ENCODE measurements at places on chromosomes 2 and 18.

DNA sequence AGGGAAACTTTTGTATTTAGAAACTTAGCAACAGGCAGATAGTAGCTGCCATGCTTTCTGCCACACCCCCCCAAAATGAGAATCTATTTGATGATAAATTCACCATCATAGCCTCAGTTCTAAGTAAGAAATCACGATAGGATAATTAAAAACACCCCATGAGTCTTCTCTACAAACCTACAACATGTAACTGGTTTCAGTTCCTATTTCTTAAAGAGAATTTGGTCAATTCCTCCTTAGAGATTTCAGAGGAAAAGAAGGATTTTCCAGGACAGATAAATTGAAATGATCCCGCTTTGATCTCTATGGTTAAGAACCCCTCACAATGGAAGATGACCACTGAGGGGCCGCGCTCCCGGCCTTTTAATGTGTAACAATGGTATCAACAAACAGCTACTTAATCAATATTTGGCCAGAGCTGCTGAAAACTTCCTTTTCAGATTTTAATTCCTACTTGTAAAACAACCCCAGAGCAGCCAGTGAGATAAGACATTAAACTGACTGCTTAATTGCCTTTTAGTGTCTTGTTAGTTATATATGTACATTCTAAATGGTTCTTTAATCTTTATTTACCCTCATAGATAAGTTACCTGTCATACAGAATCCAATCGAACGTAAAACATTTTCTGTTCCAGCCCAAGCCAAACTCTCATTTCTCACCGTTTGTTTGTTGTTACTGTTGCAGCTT lies 10.1 kb downstream of the PAX3 start:
- no peak for DNase-seq

DNA sequence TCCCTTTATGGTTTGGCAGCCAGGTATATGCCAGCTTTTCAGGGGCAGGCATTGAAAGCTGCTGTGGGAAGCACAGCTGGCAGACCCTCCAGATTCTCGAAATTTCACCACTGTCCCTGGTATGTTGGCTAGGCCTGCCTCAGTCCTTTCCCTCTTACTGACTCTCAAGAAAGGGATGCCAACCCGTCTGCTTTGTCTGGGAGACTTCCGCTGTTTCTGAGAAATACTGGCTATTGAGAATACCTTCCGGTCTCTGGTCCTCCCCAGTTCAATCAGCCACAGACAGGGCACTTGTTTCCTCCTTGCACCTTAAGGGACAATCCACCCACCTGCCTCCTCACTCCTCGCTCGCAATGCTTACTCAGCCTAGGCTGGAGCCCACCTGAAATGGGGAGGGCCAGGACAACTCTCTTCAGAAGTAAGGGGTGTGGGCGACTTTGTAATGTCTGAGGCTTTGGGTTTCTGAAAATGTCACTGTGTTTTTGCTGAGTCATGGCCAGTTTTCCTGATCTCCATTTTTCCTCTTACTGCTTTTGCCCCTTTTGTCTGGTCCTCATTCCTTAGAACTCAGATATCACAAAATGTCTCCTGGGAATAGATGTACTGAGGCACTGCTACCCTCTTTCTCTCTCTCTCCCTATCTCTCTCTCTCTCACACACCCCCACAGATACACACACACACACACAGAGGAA lies 571.1 kb downstream of the TNS1 start:
- no peak for DNase-seq

DNA sequence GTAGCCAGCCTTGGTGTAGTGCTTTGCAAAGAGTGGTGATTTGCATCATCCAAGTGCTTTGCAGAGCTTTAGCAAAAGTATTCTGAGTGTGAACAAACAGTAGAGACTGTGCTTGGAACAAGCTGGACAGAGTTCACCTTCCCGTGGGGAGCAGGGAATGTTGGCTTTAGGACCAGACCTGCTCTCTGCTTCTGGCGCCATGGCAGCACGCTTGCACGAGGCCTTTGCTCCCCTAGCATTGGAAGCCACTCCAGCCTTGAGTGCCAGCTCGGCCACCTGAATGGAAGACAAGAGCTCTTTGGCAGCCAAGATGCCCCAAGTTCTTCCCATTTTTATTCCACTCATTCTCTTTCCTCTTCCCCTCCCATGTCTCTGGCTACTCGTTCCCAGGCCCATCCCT lies 250.8 kb upstream of the OSR1 start:
- no peak for DNase-seq

GRCh38 chr2:97965116-97965515 lies 30.6 kb downstream of the TMEM131 start:
- no peak for DNase-seq

DNA sequence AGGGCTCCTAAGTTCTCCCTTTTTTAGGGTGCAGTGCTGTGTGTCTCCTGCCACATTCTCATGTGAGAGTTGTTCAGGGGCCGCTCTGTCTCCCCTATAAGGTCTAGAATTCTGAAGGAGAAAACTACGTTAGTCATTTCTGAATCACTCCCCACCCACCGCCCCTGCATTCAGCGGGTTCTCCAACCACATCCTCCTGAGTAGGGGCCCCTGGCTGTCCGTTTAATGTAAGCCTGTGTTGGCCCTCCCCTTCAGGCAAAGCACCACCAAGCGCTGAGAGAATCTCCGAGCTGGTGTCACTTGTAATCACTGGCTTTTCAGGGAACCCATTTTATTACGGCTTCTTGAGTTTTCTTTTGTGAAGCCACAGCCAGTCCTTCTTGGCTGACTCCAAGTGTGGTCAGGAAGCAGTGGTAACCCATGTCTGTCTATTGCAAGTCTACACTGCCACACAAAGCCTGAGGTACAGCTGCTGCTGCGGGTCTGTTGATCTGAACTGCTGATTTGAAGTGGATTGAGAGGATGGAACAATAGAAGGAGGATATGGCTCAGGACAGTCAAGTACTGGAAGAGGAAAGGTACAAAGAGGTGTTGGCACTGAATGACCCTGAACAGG lies 16.9 kb downstream of the LCT start:
- DNase-seq, result peak; percentile 23

GRCh38 chr2:95345081-95345562 lies 48.0 kb downstream of the KCNIP3 start:
- peak; percentile 1 for DNase-seq

DNA sequence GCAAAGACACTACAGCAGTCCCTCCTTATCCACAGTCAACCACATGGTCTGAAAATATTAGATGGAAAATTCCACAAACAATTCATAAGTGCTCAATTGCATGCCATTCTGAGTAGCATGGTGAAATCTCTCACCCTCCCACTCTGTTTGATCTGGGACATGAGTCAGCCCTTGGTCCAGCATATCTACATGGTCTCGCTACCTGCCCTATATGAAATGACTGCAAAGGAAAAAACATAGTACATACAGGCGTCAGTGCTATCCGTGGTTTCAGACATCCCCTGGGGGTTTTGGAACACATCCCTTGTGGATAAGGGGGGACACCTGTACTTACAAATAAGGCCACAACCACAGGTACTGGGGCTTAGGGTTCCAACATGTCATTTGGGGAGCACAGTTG lies 73.7 kb downstream of the CABLES1 start:
- DNase-seq, result no peak

GRCh38 chr2:239816576-239817467 lies 208.3 kb downstream of the NDUFA10 start:
- DNase-seq, result no peak

DNA sequence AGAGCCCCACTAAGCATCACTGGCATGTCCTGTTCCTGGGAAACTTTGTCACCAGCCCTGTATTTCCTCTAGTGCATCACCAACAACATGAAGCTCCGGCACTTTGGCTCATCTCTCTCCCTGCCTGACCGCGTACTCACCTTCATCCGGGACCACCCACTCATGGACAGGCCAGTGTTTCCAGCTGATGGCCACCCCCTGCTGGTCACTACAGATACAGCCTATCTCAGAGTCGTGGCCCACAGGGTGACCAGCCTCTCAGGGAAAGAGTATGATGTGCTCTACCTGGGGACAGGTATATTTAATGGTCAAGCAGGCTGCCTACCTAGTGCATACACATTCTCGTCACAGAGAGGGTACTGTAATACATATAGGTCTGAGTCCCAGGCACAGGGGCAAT lies 21.0 kb downstream of the SEMA4F start:
- DNase-seq, result no peak

DNA sequence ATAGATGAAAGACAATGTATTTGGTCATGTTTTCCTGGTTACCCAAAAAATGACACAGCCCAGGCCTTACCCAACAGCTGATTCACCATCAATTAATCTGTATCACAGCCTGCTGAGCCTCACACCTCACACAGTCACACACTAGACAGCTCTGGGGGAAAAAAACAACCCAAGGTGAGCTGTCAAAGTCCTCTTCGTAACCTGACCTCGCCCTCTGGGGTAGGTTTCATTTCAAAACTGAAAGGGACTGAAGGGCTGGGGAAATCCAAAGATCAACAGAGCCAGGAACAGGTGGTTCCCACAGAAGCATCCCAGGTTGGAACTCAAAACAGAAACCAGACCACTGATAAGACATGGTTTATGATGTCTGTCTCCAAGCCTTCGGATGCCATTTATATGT lies 18.2 kb upstream of the PCBP1 start:
- DNase-seq, result peak; percentile 67

GRCh38 chr2:158297120-158297519 lies 159.4 kb downstream of the CCDC148 start:
- DNase-seq, result no peak

- peak; percentile 82 for DNase-seq
Observed at GRCh38 chr2:110804915-110805314, 72.5 kb downstream of the ACOXL start.

DNA sequence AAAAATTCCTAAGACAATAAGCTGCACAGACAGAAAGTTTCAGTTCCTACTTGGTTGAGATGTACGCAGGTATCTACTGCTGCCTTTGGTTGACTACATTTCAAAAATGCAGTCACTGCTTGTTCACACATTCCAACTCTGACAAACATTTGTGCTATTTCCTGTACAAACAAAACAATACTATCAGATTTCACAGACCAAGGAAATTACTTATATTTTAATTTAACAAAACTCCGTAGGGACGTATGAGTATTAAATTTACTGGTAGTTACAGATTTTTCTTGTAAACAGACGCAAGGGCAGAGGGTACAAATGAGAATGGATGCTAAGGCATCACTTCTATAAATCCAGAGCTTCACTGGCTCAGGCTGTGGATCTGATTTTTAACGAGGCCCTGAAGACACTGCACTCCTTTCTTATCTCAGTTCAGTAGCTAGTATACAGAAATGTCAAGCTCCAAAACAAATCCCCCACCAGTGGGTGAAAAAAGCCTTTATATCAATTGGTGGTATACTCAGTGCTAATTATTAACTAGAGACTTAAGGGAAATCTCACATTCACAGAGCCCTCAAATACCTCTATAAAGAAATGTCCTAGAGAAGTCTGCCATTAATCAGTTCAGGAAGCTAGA lies 31.7 kb upstream of the TTC32 start:
- DNase-seq, result no peak

GRCh38 chr2:147487286-147487977 lies 357.4 kb upstream of the ACVR2A start:
- DNase-seq, result no peak

DNA sequence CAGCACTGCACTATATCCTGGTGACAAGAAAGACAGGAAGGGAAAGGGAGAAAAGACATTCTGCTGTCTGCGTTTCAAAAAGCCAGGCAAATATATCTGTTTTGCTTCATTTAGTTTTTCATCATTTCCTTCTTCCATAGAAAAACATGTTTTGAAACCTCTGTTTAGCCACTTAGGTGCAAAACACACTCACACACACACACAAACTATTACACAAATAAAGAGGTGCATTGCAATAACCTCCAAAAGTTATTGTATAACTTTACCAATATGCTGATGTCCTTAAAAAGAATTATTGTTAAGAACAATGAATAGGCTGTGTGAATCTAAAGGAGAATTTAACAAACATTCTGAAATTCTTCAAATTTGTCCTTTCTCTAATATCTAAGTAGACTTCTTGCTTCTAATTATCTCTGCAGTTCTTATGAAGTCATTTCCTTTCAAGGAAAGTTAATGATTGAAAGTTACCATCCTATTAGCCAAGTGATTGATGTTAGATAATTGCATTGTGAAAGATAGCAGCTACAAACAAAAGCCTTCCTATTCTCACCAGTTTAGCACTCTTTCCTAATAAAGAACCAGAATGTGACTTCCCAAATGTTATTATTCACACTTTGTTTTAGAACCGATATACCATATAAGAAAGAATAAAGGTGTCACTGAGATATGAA lies 516.7 kb downstream of the KCNJ3 start:
- DNase-seq, result no peak

DNA sequence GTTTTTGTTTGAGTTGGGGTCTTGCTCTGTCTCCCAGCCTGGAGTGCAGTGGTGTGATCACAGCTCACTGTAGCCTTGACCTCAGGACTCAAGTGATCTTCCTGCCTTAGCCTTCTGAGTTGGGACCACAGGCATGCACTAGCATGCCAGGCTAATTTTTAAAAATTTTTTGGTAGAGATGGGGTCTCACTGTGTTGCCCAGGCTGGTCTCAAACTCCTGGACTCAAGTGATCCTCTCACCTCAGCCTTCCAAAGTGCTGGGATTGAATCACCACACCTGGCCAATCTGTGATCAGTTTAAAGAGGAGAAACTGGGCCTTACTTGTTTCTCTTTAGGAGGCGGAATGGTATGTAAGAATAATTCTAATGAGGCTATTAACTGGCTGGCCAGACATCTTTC lies 49.9 kb downstream of the IMPA2 start:
- DNase-seq, result no peak

DNA sequence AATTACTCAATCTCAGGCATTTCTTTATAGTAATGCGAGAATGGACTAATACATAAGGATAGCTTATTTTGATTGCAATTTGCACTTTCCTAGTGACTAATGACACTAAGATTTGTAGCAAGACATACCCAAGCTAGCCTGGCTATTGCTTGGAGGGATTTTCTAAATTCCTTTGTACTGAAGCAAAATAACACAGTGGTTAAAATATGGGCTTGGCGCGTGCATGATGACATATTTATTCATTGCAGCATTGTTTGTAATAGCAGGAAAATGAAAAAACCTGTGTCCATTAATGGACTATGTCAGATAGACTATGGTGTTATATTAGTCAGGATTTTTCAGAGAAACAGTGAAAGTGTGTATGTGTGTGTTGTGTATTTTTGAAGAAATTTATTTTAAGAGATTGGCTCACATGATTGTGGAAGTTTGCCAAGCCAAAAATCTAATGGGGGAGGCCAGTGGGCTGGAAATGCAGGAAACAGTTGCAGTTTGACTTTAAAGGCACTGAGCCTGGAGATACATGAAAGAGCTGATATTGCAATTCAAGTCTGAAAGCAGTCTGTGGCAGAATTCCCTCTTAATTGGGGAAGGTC lies 16.7 kb upstream of the LAPTM4A start:
- DNase-seq, result no peak

GRCh38 chr18:70216788-70217187 lies 11.3 kb upstream of the RTTN start:
- DNase-seq, result no peak

All from inflammatory macrophage treated with lipopolysaccharide for 4 hours (primary cell).